ENCODE measurements at places on chromosomes 4 and X.

- no peak for DNase-seq
Observed at GRCh38 chr4:8340781-8341241, 71.3 kb downstream of the HTRA3 start.

DNA sequence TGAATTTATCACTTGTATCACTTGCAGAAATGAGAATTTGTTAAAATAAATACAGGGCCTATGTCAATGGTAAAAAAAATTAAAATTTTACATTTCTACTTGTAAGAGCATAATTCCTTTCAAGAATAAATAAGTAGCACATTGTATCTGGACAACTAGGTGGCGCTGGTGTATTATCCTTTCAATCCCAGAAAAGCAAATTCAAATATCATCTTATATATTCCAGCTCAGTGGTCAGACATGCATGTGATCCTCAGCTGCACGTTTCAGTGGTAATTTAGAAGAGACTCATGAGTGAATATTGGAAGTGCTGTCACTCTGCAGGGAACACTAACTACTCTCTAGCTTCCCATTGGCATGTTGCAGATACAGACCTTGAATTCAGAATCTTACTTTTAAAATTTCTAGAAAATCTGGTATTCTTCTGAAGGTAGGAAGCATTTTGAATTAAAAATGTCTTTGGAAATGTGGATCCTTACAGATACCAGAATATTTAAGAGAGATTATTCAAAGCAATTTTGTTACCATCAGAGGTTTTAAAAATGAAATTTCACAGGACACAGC, 1414.7 kb upstream of the TENM3 start:
- no peak for DNase-seq

DNA sequence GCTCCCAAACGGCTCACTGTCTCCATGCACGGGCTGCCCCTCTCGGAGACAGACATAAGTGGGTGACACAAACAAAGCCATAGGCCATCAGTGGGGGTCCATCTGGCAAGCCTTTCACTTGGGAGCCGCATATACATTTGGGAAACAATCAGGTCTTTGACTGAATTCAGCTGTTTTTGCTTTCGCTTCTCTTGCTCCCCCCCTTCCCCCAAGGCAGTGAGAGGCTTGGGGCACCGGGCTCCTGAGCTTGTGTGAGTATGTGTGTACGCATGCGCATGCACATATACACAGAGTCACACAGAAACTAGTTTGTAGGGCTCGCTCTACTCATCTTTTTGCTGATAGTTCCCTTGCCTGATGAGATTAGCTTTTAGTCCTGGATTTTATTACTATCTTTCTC, 284.4 kb downstream of the AFF2 start:
- DNase-seq: no peak

GRCh38 chr4:86840858-86841257, 8.3 kb downstream of the SLC10A6 start:
- no peak for DNase-seq

- DNase-seq: no peak
Observed at GRCh38 chr4:48191758-48192157, 57.7 kb upstream of the TXK start.

GRCh38 chr4:137043184-137043583, 489.1 kb downstream of the PCDH18 start:
- no peak for DNase-seq

DNA sequence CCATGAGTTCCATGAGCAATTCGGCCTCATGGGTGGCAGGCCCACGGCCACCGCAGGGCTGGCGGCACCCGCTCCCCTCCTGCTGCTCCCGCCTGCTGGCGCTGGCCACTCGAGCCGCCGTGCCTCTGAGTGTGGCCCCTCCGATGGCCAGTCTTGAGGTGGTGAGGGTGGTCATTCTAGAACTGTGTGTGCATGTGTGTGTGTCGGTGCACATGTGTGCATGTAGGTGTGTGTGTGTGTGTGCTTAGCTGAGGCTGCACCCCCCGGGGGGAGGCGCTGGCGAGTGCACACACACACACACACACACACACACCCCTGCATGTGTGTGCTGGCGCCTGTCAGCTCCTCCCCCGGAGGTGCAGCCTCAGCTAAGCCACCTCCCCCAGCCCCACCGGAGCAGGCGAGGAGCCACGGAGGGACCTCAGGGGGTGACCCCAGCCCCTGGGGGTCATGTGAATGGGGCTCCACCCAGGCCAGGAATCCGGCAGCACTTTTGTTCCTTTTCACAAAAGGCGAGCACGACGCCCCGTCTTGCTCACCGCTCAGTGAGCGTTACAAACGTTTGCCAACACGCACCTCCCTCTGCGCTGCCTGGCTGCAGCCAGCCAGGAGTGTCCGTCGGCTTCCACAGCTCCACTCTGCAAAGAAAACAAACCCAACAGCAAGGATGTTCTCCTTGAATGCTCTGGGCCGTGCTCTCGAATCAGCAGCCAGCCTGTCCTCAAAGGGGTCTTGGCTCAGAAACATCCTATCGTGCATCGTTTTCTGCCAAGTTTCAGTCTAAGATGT, 29.9 kb downstream of the FGFRL1 start:
- DNase-seq: no peak

DNA sequence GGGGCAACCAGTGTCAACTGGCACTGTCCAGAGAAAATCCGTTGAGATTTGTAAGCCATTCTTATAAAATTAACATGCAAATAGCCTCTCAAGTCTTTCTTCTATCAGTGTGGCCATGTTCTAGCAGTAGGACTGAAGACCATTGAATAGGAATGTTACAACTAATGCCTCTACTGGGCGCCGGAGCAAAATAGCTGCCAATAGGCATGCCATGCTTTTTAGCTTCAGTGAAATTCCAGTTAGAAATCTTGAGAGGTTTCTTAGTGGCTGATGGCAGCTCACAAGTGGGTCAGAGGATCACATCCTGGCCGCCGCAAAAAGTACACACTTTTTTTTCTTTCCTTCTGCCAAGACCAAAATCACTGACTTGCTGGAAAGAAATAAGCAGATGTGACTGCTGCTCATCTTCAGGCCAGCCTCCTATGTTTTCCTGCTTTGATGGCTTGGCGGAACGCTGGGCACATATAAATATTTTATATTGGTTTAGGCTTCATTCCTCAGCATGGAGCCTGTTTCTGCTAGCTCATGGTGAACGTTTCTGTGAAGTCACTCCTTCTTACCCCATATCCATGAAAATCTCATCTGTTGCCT, 293.1 kb downstream of the TENM3 start:
- no peak for DNase-seq

GRCh38 chr4:26028793-26029567, 115.0 kb downstream of the SMIM20 start:
- peak; percentile 54 for DNase-seq

- no peak for DNase-seq
Observed at GRCh38 chr4:184808713-184809050, 17.1 kb downstream of the ACSL1 start.

GRCh38 chr4:183636503-183636902, 22.5 kb downstream of the RWDD4 start:
- no peak for DNase-seq

All from CD4-positive, alpha-beta T cell treated with Interleukin-12 subunit alpha and Interleukin-12 subunit beta, for 1 hour (primary cell).